Central memory CD4-positive, alpha-beta T cell (primary cell): ENCODE measurements at places on chromosomes 7 and 10.

DNA sequence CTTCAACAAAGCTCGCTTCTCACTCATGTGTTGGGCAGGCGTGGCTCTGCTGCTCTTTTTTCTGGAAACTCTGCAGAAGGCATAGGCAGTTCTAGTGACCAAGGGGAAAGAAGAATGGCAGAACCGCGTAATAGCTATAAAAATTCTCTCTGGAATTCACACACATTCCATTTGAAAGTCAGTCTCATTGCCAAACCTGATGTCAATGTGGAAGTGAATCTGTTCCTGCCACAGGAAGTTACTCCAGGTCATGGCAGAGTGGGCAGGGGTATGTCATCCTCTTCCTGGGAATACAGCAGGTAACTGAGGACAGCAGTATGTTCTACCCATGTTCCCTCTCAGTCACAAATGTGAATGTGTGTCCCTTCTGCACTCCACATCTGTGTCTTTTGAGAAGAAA is 8.2 kb upstream of the PAXIP1 start:
- no peak for DNase-seq

DNA sequence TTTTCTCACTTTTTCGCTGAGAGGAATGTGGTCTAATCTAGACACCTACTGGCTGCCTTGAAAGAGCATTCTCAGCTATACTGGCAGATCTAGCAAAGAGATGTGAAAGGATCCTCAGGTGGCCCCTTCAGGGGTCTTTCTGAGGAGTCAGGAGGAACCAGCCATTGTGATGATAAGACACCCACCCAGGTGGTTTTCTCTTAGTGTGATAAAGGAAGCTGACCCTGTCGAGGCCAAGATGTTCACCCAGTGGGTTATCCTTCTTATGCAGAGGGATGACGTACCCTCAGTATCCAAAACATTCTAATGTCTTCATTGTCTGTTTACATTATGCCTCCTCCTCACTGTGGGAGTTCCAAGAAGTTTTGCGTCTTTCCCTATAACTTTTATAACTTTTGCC is 98.3 kb upstream of the LRGUK start:
- DNase-seq, result no peak

DNA sequence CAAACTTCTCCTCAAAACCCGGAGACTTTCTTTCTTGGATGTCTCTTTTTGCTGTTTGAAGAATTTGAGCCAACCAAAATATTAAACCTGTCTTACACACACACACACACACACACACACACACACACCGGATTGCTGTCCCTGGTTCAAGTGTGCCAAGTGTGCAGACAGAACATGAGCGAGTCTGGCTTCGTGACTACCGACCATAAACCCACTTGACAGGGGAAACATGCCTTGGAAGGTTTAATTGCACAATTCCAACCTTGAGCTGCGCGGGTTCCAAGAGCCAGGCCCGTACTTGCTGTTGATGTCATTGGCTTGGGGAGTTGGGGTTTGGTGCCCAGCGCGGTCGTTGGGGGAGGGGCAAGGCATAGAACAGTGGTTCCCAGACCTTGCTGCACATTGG is 1.7 kb downstream of the EGFR start:
- DNase-seq, result no peak

DNA sequence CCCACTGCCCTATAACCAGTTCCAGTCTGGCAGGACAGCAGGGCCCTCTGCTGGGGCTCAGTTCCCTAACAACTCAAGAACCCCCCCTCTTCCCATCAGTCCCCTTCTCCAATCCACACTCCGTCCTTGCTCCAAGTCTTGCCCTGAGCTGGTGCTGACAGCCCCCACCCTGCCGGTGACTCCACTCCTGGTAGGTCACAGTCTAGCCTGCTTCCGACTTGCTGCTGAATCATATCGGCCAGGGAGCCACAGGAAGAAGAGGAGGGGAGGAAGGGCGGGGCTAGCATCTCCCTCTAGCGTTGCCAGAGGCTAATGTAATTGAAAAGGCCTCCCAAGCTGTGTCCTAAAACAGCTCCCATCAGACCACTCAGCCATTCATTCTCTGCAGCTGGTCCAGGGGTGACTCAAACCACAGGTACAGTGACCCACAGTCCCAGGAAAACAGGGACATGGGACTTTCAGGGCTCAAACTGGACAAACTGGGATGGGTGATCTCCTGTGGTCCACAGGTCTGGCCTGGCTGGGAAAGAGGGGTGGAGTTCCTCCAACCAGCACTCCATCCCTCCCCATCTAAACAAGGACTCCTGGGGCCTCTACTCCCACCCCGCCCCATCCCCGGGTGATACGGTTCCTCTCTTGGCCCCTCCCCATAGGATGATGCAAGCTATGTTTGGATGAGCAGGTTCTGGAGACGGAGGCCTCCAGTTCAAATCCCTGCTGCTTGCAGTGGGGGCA is 158.8 kb downstream of the SH3PXD2A start:
- DNase-seq, result peak; percentile 67

GRCh38 chr7:22972207-22972606 is 41.7 kb downstream of the HYCC1 start:
- no peak for DNase-seq

DNA sequence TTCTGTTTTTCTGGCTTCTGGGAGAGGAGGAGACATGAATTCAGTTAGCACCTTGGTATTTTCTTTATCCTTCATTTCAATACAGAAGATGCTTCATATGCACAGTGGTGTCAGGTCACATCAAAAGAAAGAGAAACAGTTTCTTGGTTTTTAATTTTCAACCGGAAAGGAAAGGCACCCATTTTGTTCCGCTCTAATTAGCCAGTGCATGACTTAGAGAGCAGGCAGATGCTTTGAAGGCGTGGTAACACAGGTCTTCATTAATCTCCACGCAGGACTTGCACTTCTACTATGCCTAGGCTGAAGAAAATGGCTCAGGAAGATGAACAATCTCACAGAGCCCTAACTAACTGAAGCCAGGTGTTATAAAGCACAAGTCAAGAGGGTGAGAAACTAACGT is 70.4 kb upstream of the ATRNL1 start:
- DNase-seq, result no peak

DNA sequence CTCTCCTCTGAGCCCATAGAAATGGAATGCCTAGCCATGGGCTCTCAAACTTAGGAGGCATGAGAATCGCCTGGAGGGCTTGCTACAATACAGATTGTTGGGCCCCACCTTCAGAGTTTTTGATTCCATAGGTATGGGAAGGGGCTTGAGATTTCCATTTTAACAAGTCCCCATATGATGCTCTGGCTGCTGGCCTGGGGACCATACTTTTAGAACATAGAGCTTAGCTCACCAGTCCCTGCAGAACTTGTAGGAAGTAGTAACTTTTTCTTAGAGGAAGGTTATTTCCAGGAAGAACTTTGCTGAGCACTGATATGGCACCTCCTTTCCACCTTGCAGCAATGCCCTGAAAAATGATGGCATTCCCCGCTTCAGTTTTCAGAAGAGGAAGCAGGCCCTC is 177.0 kb upstream of the ZMIZ1 start:
- DNase-seq, result no peak

GRCh38 chr7:36082910-36083309 is 70.1 kb upstream of the EEPD1 start:
- no peak for DNase-seq

- no peak for DNase-seq
Measured at GRCh38 chr7:25857376-25858067, 294.5 kb upstream of the NFE2L3 start.

GRCh38 chr7:100865938-100866728 is 1.1 kb upstream of the TRIP6 start:
- no peak for DNase-seq

GRCh38 chr7:80563561-80564327 is 51.9 kb upstream of the GNAT3 start:
- no peak for DNase-seq

DNA sequence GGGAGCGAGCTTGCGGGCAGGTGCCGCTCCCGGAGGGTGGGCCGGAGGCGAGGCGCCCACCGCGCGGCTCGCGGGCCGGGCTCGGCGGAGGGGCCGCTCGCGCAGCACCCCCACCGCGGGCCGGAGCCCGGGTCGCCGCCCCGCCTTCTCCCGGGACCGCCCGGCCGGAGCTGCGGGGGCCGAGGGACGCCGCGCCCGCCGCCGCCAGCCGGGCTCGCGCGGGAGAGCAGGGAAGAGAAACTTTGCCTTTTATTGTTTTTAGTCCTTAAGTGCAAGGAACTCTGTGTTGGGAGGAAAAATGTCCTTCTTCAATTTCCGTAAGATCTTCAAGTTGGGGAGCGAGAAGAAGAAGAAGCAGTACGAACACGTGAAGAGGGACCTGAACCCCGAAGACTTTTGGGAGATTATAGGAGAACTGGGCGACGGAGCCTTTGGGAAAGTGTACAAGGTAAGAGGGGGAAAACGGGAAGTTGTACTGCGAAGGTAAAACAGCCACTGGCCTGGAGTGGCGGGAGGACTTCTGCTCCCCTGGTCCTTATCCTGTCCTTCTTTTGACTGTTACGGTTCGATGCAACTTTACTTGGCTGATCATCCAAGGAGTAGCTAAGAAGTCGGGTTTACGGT is 620 bp downstream of the SLK start:
- DNase-seq, result peak; percentile 26

GRCh38 chr7:135789431-135789830 is 40.8 kb upstream of the FAM180A start:
- DNase-seq, result no peak

- no peak for DNase-seq
Measured at GRCh38 chr7:17126413-17127268, 171.8 kb upstream of the AHR start.

DNA sequence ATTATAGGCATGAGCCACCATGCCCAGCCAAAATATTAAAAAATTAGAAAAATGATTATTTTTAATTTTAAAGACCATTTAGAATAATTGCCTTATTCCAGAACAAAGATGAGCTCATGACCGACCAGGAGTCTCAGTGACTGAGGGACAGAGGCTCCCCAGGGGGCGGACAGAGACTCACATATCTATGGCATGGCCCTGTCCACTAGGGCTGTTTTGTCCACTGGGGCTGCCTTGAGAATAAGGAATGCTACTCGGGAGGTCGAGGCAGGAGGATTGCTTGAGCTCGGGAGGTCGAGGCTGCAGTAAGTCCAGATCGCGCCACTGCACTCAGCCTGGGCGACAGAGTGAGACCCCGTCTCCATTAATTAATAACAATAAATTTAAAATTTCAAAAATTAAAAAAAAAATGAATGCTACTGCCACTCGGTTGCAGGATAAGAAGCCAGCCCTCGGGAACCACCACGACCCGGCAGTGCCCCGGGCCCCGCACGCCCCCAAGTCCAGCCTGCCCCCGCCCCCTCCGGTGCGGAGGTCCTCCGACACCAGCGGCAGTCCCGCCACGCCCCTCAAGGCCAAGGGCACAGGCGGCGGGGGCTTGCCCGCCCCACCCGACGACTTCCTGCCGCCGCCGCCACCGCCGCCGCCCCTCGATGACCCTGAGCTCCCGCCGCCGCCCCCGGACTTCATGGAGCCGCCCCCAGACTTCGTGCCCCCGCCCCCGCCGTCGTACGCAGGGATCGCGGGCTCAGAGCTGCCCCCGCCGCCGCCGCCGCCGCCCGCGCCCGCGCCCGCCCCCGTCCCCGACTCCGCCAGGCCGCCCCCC is 128.6 kb downstream of the APBB1IP start:
- no peak for DNase-seq

DNA sequence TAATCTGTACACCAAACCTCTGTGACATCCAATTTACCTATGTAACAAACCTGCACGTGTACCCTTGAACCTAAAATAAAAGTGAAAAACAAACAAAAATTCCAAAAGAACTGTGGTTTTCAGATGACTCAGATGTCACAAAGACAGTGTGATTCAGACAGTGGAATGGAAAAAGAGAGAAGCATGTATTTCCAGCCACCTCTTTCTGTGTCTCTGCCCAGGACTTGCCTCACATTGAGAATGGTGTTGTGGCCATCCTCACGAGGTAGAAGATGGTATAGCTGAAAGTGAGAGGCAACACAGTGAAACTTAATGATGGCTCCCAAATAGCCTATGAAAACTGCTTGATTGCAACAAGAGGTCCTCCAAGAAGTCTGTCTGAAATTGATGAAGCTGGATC is 78.0 kb downstream of the ARL5B start:
- no peak for DNase-seq

DNA sequence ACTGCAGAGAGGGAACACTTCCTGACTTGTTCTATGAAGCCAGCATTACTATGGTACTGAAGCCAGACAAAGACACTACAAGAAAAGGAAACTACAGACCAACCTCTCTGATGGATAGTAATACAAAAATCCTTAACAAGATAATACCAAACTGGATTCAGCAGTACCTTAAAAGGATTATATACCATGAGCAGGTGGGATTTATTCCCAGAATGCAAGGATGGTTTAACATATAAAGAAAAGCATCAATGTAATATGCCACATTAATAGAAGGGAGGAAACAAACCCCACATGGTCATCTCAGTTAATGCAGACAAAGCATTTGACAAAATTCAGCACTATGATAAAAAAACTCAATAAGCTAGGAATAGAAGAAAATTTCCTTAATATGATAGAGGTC is 47.2 kb downstream of the EBLN1 start:
- no peak for DNase-seq

DNA sequence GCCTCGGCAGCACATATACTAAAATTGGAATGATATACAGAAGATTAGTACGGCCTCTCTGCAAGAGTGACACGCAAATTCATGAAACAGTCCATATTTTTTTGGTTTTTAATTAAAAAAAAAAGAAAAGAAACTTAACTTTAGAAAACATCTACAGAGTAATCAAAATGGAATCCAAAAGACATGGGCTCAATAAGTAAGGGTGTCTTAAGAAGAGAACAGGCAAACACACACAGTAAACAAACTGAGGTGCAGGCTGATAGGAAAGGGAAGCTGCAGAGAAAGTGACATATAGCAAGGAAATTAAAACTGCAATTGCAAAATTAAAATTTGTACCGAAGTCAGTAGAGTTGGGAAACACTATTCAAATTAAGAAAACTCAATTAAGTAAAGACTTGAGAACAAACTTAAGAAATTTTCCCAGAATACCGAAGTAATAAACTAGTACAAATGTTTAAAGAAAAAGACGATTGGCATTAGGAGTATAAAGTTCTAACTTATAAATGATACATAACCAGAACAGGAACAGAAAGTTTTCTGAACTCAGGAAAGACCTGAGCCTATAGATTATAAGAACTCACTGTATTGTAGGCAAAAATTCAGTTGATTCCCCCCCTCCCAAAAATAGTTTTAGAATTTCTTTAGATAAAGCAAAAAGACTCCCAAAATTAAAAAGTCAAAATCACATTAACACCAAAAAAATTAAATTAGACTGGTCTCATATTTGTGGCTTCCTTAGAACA is 16.3 kb downstream of the MTPN start:
- DNase-seq, result no peak

GRCh38 chr7:50681432-50682045 is 101.2 kb downstream of the GRB10 start:
- DNase-seq, result no peak
